AG09319 (cell line): ENCODE measurements at places on chromosomes 2 and 18.

GRCh38 chr2:129069875-129070594 is 751.4 kb upstream of the HS6ST1 start:
- DNase-seq: no peak

DNA sequence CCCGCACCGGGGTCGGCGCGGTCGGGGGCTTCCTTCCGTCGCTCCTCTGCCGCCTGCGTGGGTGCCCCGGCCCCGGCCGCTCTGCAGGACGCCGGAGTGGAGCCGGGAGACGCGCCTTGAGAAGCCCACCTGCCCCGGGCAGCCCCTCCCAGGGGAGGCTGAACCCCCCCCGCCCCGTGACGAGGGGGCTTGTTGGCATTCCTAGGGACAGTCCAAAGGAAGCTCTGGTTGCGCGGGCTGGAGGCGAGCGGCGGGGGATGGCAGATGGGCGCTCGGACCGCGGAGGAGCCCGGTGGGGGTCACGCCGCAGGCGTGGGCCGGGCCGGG is 133.5 kb upstream of the MGAT5 start:
- DNase-seq: no peak

- no peak for DNase-seq
These were observed 47.0 kb upstream of the ST3GAL5 start for GRCh38 chr2:85935746-85936208.

DNA sequence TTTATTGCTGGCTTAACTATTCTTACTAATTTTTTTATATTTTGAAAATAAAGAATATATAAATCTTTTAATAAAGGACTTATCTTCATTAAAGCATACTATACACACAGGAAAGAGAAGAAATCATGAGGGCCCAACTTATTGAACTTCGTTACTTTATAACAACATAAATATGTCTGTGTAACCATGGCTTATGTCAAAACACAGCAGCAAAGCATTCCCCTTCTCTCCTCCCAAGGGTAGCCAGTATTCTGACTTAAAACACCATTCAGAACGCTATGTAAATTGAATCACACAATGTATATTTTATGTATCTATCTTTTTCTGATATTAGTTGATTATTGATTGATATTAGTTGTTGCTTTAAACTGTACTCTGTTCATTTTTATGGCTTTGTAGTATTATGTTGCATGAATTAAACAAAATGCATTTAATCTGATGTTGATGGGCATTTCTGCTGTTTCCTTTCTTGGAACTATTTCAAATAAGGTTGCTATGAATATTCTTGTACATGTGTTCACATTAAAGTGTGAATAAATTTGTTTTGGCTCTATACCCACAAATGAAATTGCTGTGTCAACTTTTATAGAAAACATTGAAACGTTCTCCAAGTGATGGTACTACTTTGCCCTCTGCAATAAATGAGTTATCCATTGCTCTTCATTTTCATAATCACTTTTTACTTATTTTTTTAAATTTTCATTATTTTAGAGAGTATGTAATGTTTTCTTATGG is 188.7 kb downstream of the RND3 start:
- DNase-seq: no peak

- DNase-seq: no peak
These were observed 154.6 kb upstream of the MGAT5 start for GRCh38 chr2:134099273-134099672.

- DNase-seq: no peak
These were observed 22.0 kb downstream of the IL1RL2 start for GRCh38 chr2:102208774-102209173.

- DNase-seq: no peak
These were observed 32.6 kb upstream of the APCDD1 start for GRCh38 chr18:10421859-10422258.

DNA sequence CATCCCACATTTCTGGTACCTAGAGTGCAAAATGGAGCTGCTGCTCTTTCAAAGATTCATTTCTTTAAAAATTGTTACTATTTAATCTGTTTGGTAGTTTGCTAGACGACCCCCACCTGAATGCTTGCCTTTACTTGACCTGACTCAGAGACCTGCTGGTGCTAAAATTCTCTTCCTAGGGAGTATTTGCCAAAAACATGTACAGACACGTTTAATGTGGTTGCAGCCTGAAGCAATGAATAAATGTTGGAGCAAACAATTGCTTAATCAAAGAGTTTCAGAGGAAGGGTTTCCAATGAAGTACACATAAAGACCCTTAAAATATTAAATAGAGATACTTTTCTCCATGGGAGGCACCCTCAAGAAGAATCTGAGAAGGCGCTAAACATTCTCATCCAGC is 734.4 kb downstream of the CBLN2 start:
- no peak for DNase-seq

- no peak for DNase-seq
These were observed 1.8 kb upstream of the CPO start for GRCh38 chr2:206937555-206937954.

- no peak for DNase-seq
These were observed 85.3 kb downstream of the CCDC178 start for GRCh38 chr18:33355263-33355662.

DNA sequence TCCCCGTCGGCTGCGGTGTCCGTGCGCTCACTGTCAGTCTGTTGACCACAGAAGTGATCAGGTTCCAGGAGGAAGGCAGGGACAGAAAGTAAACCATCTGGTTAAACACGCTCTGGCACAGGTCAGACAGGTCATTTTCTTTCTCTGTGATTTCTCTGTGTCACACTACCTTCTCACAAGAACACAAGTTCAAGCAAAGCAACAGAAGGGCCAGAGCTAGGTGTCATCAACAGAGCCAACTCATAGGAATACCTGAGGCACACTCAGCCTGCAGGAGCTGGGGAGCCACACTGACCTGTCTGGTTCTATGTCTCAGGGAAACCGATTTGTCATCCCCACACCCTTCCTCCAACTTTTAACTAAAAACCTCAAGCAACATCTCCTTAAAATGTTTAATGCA is 115.1 kb upstream of the ZBTB14 start:
- no peak for DNase-seq

DNA sequence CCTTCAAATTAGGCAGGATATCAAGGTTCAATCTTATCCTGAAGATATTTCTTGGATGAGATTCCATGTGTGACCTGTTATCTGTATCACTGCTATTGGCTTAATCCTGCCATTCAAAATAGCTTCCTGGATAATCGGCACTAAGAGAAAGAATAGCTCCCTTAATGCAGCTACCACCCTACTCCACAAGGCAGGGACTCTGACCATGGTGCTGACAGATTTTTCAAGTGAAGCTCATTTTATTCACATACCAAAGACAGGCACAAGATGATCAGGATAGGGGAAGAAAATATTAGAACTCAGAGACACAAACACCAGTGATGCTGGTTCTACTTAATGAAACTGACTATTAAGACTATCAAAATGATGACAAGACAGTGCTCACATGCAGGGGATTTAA is 74.9 kb downstream of the ORC4 start:
- no peak for DNase-seq

DNA sequence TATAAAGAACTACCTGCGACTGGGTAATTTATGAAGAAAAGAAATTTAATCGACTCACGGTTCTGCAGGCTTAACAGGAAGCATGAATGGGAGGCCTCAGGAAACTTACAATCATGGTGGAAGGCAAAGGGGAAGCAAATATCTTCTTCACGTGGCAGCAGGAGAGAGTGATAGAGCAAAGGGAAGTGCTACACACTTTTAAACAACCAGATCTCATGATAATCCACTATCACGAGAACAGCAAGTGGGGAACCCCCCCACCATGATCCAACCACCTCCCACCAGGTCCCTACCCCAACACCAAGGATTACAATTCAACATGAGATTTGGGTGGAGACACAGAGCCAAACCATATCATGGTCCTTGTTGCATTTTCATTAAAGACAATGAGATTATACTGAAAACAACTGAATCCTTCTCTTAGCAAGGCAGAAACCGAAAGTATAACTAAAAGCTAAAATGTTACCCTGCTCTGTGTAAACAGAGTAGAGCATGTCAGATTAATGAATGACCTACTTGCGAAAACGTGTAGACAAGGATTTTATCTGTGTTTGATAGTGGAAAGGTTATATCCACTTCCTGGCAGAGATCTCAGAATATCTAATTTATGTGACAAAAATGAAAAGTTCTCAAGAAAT is 60.1 kb upstream of the RBBP8 start:
- no peak for DNase-seq

DNA sequence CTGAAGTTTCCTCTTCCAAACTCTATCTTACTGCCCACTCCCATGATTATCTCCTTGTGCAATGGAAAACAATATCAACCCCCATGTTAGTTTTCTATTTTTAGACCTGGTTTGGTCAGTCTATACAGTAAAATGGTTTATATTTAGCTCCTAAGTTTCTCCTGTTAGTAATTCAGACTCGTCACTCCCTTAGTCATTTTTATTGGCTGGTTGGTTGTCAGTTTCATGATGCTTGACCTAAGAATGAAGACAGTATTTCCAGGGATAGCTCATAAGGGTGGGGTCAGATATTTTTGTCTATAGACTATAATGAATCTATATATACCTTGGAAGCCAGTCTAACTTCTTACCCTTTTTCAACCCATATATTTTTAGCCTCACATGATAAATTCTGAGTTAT is 61.4 kb upstream of the NEUROD1 start:
- DNase-seq: no peak

- no peak for DNase-seq
These were observed 264.8 kb downstream of the KLHL29 start for GRCh38 chr2:23649819-23650218.

- no peak for DNase-seq
These were observed 74.2 kb downstream of the TNS1 start for GRCh38 chr2:217928324-217929181.

DNA sequence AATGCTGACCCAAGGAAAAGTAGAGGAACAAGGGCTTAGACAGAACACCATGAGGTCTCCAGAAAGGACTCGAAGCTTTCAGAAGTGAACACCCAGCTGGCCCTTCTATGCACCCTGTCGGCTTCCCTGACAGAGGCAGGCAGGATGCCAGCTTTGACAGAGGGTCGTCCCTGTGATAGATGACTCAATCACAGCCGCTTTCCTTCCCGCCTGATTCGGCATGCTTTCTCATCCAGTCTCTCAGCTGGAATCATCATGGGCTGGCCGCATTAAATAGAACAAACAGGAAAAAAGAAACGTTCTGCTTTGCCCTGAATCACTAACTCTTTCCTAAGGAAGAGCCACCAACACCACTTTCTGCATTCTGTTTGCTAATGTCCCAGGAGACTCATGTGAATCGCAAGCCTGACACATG is 140.3 kb upstream of the RAB12 start:
- no peak for DNase-seq

- no peak for DNase-seq
These were observed 6.8 kb downstream of the ESPNL start for GRCh38 chr2:238106698-238107524.

DNA sequence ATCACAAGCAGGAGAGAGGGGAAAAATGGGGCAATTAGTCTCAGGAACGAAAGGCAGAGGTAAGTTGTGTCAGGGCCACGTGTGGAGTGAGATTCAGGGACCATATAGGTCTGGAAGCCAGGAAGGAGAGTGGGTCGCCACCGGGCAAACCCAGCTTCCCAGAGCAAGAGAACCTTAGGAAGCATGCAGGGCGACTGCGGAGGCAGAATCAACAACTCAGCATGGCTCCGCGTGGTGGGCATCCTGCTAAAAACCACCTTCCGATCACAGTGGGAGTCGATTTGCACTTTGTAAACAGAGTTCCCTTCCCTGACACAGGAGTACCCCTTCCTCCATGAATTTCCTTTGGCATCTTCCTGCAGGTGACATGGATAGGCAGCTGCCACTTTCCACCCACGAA is 114.6 kb downstream of the TTC32 start:
- no peak for DNase-seq

GRCh38 chr2:73701968-73702665 is 35.0 kb downstream of the TPRKB start:
- DNase-seq: no peak

GRCh38 chr2:64828261-64828660 is 160.9 kb upstream of the SLC1A4 start:
- DNase-seq: no peak

DNA sequence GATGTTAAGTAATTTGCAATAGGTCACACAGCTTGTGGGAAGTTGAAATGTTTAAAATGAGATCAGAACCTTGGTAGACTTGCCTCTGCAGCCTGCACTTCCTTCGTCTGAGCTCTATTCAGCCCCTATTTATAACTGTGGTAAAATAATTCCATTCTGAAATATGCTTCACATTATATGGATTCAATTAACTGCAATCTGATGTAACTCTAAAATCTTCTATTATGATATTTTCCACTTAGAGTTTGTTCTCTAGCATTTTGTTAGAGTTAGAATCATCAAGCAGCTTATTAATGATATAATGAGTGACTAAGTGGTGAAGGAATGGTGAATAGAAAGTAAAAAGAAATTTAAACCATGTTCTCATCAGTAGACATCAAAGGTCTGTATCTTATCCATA is 139.6 kb upstream of the ARHGAP28 start:
- no peak for DNase-seq

GRCh38 chr18:74154716-74155115 is 6.4 kb downstream of the TIMM21 start:
- no peak for DNase-seq

- no peak for DNase-seq
These were observed 24.5 kb upstream of the LCLAT1 start for GRCh38 chr2:30422444-30423040.

GRCh38 chr2:46913471-46914381 is 1.9 kb downstream of the MCFD2 start:
- no peak for DNase-seq

DNA sequence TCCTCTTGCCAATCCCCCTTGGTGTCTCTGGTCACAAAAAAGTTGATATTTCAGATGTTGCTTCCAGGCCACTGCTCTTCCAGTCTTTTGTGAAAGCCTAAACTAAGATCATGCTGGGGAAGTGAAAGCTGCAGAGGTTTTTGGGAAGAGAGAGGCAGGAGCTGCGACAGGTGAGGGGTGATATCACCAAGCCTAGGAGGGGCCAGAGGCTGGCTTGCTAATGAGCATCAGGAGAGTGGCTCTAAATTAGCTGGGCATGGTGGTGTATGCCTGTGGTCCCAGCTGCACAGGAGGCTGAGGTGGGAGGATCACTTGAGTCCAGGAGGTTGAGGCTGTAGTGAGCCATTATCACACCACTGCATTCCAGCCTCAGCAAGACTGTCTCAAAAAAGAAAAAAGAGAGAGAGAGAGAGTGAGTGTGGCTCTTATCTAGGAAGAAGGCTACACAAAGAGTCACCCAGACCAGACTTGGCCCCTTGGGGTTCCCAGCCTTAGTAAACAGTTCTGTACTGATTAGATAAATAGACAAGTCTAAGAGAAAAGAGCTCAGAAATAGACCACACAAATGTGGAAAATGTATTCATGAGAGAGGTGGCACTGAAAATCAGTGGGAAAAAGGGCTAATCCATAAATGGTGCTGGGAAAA is 14.6 kb upstream of the CDK5R2 start:
- DNase-seq: no peak

DNA sequence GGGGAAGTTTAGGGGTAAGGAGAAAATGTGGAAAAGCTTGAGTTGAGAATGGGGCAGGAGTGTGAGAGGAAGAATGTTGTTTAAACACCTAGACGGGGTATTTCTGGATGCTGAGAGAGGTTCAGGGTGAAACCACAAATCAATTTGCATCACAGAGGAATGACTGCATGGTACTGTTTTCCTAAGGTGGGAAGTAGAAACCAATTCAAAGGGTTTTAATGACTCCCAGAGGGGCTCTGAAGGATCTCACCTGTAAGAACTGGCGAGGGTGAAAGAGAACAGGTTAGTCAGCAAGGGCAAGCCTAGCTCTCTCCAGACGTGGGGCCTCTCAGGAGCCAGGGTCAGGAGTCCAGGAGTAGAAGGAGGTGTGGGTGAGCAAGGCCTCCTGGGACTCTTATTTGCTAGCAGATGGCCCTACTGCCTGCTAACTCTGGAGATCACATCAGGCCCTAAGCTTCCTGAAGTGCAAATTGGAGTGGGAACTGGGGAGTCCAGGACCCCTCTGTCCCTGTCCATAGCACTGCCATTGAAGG is 133.0 kb upstream of the CELF4 start:
- no peak for DNase-seq
